Femur (tissue), 1 donor: ENCODE measurements at places on chromosomes 3 and 15.

- DNase-seq: no peak
Observed at GRCh38 chr15:67790610-67791319, 34.5 kb upstream of the SKOR1 start.

DNA sequence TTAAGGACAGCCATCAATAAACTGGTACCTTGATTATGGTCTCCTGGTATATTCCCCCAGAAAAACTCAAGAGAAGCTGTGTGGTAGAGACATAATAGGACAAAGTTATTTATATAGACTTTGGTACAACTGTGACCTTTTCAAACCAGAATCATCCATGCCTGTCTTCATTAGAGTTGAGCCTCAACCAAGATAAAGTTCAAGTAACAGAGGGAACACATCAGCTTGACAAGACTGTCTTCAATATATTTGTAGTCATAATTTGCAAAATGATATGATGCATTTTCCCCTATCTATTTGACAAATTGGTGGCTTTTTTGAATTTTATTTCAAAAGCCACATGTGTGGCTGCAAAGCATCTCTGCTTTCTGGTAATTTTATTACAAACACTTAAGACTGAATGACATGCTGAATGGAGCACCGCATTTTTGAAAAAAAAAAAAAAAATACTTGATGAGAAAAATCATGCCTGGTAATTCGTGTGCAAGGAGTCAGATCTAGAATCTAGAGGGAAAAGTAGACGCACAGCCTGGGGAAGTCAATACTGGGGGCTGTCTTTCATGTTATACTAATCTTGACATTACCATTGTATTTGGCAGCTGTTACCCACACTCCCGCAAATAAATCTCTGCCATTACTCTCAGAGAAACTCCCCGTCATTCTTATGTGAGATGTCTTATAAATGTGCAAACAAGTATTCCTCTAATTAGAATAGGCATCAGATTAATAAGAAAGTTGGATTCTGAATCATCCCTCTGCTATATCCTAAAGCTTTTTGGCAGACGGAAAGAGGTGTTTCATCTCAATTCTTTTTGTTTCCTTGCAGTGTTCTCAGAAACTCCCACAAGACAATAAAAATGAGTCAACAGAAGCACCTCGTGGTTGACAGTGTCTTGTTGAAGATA is 554.8 kb upstream of the CBLB start:
- DNase-seq: no peak

GRCh38 chr3:39139442-39139841 is 13.9 kb downstream of the CSRNP1 start:
- no peak for DNase-seq

- DNase-seq: no peak
Observed at GRCh38 chr3:131713416-131714123, 210.8 kb upstream of the MRPL3 start.
